ENCODE measurements at places on chromosomes 2 and 18.
A peak's percentile ranks its signal among the peaks of the same experiment; 100 is the strongest.

DNA sequence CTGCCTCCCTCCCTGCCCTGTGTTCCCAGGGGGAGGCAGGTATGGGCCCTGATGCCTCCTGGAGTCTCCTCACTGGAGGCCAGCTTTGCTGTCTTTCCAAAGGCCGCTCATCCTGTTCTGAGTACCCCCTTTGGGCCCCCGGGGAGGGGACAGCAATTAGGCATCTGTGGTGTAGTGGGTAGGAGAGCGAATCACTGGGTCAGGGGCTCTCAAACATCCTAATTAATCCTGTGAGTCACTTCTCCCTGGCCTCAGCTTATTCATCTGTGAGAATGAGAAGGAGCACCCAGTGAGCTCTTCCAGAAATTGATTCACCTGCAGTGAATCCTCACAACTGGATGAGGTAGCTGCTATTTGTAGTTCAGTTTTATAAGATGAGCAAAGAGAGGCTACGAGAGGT is 16.4 kb downstream of the TET3 start:
- DNase-seq, result no peak

DNA sequence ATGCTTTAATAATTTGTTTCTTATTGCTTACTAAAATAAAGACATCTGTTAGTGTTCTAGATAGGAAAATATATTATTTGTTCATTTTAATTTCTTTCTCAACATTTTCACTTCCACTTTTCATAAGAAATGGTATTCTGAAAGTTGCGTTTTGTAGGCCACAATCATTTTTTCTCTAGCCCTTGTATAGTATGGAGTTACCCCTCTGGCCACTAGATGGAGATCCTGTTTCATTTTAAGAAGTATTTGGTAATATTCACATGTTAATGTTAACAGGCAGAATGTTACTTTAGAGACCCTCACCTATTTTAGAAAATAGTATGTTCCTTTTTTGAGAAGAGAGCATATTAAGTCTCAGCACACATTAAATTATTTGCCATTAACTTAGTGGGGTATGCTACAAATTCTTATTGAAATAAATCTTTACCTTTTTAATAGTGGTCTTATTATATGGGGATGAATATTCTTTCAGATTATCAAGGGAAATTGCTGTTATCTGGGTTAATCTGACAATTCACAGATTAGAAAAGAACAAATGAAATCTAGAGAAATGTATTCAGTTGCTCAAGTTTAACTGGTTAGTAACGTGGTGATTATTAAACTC is 73.9 kb upstream of the TTC27 start:
- no peak for DNase-seq

DNA sequence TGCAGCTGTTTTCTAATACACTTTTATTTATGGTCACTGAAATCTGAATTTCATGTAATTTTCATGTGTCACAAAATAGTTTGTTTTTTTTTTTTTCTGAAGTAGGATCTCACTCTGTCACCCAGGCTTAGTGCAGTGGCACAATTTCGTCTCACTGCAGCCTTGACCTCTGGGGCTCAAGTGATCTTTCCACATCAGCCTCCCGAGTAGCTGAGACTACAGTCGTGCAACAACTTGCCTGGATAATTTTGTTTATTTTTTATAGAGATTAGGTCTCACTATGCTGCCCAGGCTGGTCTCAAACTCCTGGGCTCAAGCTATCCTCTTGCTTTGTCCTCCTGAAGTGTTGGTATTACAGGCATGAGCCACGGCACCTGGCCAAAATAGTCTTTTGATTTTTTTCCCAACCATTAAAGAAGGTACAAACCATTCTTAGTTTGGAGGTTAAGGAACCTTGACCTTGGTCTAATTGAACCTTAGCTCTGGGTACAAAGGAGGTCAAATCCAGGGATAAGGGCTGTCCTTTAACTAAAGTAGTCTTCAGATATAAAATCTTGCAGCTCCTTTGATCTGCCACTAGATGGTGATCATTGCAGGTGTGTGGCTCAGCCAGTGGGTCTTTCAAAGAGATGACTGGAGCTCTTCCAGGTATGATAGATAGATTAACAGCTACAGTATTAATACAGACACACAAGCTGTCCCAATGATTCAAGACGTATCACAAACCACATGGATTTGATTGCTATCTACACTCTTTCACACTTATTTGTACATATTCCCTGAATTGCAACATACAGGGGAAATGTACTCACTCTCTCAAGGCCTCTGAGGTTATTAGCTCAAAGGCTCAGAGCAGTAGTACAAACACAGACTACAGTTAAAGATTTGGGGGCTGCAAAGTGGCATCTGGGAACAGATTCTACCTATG is 4.7 kb upstream of the KRCC1 start:
- DNase-seq, result no peak

DNA sequence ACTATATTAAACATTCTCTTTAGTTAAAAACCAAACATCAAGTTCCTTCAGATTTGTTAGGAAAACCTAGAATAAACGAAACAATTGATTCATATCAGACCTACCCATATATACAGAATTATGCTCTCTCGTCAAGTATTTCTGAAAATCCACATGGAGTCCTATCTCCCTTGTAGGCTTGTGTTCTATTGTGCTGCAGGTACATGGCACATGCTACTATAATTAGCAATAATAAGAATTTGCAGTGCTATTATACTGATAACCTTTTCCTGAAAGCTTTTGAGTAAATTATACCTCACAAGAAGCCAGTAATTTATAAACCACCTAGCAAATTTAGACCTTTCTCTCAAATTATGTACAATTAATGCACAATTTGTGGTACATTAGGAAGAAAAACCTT is 158.6 kb upstream of the STK17B start:
- DNase-seq, result no peak

GRCh38 chr2:218648787-218649100 is 10.7 kb downstream of the ZNF142 start:
- DNase-seq, result no peak

DNA sequence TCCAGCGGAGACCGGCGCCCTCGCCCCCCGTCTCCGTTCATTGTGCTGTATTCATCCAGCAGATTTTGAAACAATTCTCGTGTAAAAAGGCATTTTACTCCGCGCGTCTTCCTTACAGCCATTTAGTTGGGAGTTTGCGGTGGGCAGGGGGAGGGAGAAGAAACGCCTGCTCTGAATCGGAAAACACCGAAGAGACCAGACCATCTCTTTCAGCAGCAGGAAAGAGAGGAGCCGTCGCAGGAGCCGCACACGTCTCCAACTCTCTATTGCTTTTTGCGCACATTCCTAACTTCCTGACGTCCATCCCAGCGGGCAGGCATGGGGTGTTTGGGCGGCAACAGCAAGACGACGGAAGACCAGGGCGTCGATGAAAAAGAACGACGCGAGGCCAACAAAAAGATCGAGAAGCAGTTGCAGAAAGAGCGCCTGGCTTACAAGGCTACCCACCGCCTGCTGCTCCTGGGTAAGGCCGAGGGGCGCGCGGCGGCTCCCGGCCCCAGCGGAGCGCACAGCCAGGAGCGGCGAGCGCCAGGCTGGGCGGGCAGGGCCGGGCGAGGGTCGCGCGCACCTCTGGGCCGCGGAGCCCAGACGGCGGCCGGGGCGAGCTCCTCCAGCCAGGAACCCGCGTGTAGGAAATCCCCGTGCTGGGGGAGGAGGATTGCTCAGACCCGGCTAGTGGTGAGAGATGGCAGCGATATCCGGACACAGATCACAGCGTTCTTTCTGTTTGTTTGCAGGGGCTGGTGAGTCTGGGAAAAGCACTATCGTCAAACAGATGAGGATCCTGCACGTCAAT is 63.2 kb downstream of the GNAL start:
- DNase-seq, result no peak

DNA sequence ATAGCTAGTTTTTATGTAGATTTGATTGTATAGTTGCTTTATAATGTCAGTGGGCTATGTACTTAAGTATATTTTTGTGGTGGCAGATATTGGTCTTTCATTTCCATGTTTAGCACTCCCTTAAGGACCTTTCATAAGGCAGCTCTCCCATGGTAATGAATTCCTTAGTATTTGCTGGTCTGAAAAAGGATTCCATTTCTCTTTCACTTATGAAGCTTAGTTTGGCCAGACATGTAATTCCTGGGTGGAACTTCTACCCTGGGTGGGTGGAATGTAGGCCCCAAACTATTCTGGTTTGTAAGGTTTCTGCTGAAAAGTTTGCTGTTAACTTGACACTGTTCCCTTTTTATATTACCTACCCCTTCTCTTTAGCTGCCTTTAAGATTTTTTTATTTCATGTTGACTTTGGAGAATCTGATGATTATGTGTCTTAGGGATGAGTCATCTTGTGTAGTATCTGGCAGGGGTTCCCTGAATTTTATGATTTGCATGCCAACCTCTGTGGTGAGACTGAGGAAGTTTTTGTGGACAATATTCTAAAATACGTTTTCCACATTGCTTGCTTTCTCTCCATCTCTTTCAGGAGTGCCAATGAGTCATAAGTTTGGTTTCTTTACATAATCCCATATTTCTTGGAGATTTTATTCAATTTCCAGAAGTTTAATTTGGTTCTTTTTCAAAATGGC is 65.4 kb upstream of the VRK2 start:
- no peak for DNase-seq

DNA sequence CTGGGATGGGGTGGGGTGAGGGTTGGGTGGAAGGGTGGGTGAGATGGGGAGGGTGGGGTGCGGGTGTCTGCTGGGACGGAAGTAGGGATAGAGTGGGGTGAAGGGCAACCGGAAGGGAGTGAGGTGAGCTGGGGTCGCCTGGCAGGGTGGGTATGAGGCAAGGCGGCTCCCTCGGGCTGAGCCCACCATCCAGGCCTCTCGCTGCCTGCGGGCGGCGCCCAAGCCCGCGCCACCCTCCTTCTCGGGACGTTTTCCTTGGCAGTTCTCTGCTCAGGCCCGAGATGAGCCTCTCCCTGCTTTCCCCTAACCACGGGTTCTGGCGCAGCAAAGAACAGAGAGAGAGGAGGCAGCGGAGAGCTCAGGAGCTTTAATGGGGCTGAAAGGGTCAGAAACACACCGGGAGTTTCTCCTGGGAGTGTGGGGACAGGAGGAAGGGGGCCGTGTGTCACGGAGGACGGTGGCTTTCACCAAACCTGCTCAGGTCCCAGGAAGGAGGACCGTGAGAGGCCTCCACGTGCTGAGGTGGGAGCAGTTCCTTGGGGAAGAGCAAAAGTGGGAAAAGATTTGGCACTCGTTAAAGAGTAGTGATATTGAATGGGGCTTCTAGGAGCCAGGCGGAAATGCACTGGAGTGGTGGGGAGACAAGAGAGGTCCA is 4.1 kb downstream of the FEV start:
- no peak for DNase-seq

DNA sequence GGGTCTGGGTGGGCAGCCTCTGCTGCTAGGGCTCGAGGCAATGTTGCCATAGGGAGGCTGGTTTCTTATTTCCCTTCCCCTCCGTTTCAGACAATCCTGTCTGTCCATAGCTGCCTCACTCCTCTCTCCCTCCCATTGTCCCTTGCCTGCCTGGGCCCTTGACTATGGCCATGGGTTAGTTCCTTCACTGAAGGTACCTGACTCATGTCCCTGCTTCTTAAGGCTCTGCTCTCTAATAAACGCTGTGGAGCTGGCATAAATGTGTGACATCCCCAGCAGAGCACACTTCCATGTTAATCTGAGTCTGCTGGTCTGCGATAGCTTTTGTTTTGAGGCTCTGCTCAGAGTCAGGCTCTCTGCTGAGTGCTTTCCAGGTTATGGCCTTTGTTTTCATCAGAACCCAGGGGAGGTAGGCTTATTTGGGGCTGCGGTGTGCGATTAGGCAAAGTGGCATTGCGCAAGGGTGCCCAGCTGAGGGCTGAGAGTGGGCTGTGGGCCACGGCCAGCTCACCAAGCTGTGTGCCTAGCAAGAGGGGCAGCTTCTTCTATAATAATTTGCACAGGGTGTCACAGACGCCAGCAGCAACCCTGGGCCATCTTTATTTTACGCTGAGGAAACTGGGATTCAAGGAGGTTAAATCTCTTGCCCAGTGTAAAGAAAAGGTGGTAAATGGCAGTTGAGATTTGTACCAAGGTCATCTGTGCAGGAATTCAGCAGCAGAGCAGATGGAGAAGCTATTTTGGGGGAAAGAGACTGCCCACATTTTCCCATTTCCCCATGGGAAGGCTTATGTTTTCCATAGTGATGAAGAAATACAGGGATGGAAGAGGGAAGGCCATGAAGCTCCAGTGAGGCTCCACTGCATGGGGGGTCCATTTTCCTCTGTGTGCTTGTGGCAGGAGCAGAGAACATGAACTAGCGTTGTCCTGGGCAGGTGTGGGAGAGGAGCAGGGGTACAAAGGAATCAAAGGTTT is 25.6 kb downstream of the MRPL33 start:
- no peak for DNase-seq

GRCh38 chr2:161166538-161167409 is 6.5 kb downstream of the TANK start:
- DNase-seq, result peak; percentile 3

- no peak for DNase-seq
These were observed 240.3 kb downstream of the VAPA start for GRCh38 chr18:10153924-10154752.

DNA sequence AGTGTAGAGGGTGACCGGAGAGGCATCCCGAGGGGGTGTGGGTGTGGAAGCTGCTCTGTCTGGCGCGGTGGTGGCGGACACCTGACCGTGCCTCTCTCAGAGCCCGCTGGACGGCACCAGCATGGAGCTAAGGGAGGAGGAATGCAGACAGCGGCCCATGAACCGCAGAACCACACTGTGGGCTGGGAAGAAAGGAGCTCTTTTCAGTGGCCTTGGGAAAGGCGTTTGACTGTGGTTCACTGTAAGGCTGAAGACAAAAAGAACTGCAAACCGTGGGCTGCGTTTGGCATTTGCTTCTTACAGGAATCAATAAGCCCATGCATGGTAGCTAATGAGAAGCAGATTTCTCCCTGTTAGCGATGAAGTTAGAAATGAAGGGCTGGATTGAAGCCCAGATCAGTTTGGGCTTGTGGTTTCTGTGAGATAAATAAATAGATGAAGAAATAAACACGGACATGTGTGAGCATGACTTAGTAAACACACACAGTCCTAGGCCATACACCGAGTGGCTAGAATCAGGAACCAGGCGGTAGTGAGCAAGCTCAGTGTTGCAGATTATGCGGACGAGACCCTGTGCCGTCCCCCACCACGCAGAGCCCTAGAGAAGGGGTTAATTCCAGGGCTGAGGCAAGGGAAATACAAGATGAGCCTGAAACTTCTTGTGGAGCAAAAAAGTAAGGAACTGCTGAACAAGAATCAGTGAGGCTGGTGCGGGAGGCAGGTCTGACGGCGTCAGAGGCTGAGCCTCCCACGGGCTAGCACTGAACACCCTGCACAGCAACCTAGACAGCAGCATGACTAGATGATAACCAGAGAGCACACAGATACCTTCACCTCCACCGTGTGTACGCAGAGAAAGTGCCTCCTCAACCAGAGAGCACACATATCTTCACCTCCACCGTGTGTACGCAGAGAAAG is 29.3 kb upstream of the NFATC1 start:
- no peak for DNase-seq

DNA sequence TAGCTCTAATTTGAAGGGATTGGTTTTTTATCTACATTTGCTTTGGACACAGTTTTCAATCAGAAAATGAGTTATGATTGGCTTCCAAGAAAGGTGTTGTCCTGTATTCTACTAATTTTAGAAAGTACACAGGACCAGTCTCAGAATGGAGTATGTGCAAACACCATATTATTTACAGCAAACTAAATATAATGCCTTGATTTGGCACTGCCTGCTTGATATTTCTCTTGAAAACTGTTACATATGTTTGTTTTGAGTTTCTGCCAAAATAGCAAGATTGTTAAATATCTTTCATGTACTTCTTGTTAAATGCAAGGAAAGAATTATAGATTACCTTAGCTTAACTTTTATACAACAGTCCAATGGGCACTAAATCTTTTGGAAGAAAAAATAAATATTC is 694.9 kb downstream of the KCNJ3 start:
- DNase-seq, result no peak
